ENCODE measurements at places on chromosomes 5 and 9.

GRCh38 chr5:157549283-157549629 is 26.3 kb downstream of the ADAM19 start:
- DNase-seq = no peak

DNA sequence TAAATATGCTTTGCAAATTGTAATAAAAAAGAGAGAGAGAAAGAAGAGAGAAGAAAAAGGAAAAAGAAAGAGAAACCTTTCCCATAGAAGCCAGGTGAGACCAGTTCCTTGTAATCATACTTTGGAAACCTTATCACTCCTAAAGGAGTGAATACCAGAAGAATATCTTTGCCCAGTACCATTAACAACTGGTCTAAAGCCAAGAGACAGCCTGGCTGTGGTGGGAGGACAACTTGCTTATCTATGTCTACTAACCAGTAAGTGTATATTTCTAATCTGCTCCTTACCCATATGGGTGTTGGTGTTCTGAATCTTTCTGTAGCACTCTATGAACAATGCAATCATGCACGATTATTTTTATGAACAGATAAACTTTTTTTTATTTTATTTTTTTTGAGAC is 10.5 kb upstream of the TXN start:
- no peak for DNase-seq

- DNase-seq = no peak
Measured at GRCh38 chr5:167623354-167623753, 668.1 kb upstream of the WWC1 start.

DNA sequence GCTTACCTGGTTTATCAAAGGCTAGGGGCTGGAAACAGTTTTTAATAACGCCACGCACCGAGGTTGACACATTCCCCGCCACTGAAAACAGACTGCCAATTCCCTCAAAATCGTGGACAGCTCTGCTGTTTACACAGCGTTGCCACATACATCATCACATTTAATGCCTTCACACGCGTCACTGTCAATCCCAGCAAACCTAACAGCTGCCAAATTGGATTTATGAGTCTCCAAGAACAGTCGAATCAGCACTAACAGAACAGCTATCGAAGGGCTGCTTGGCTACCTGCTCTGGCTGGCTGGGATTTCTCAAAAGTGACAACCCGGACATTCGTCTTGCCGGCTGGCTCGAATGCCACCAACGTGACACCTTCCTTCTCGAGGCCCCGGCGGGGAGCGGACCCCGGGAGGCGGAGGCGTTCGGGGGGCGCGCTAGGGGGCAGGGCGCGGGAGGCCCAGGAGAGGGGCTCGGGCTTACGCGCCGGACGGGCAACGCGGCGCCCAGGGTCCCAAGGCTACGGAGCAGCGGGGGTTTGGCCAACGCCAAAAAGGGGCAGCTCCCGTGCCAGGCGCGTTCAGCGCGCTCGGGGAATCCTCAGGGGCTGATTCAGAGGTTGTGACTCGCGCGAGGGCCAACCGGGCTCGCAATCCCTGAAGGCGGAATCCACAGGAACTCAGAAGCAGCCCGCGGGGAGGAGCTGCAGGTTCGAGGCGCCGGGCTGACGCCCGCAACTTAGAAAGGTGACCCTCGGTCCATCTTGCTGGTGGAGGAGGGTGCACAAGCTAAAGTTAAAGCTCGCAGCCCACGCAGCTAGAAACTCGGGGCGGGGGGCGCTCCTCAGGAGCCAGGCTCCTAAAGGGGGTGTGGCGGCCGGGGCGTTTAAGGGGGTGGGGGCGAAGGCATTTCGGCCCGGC is 1.2 kb downstream of the CDC14B start:
- peak; percentile 27 for DNase-seq

- DNase-seq = no peak
Measured at GRCh38 chr5:173242079-173242478, 7.1 kb upstream of the NKX2-5 start.

GRCh38 chr5:83003791-83004190 is 73.4 kb downstream of the TMEM167A start:
- DNase-seq = no peak

GRCh38 chr5:13003457-13003856 is 941.0 kb downstream of the DNAH5 start:
- DNase-seq = peak; percentile 59

DNA sequence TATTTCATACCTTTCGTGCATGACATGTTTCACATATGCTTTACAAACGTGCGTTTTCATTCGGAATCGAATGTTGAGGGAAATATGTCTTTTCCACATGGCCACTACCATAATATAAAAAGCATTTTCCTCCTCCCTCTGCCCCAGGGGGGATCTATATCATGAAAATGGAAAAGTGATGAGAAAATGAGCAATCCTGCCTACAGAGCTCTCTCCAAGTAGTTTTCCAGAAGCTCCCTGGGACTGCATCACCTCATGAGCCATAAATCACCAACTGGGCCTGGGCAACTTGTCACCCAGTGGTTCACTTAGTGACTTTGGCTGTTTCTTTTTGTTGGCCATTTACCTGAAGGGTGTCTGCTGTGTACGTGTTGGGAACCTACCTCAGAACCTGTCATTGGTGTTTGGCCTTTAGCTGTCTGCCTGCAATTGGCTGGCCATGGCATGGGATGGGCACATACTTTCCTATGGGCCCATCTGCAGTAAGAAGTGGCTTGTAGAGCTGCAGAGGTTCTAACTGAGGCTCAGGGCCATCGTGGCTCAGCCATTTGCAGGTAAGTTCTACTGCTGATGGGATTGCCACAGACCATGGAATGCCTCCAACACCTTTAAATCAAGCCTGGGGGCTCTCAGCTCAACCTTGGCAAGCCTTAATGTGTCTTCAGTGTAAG is 9.5 kb upstream of the TIFAB start:
- no peak for DNase-seq

DNA sequence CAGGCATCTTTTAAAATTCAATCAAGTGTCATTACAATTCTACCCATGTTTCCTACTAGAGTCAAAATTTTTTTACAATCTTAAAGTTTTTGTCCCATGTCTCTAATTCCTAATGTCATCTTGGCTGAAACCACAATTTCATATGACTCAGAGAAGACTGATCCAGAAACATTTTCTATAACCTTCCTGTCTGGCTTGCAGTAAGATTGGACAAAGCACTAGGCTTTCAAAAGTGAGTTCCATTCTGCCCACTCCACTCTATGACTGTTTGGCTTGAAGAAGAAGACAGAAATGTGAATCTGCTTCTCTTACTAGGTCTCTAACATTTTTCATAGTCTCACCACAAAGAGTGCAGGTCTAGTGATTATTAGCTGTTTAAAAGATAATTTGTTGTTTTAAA is 88.8 kb downstream of the NR3C1 start:
- DNase-seq = no peak

DNA sequence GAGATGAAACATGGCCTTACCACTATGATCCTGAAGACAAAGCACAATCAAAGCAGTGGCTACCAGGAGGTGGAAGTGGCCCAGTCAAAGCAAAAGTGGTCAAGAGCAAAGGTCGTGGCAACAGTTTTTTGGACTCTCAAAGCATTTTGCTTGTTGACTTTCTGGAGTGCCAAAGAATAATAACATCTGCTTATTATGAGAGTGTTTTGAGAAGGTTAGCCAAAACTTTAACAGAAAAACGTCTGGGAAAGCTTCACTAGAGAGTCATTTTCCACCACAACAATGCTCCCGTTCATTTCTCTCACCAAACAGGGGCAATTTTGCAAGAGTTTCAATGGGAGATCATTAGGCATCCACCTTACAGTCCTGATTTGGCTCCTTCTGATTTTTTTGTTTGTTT is 33.6 kb upstream of the MAMDC2 start:
- DNase-seq = no peak

GRCh38 chr5:134563962-134564361 is 38.5 kb downstream of the JADE2 start:
- DNase-seq = no peak

DNA sequence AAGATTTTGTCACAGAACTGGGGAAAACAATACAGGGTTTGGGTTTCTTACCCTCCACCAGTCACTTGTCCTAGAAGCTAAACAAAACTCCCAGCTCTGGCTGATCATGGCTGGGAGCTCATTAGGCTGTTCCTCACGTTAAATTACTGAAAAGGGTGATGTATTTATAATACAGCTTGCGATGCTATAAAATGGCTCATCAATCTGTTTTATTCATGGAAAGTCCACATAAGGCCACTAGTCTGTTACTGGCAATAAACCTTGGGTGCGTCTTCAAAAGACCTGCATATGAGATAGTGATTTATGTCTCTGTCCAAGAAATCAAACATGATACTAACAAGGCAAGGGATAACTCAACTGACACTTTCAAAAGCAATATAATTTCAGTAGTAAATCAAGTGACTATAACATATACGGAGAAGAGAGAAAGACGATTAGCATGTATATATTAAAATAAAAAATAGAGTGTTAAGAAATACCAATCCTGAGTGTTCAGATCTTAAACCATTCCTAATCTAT is 219.0 kb downstream of the BNC2 start:
- DNase-seq = no peak

DNA sequence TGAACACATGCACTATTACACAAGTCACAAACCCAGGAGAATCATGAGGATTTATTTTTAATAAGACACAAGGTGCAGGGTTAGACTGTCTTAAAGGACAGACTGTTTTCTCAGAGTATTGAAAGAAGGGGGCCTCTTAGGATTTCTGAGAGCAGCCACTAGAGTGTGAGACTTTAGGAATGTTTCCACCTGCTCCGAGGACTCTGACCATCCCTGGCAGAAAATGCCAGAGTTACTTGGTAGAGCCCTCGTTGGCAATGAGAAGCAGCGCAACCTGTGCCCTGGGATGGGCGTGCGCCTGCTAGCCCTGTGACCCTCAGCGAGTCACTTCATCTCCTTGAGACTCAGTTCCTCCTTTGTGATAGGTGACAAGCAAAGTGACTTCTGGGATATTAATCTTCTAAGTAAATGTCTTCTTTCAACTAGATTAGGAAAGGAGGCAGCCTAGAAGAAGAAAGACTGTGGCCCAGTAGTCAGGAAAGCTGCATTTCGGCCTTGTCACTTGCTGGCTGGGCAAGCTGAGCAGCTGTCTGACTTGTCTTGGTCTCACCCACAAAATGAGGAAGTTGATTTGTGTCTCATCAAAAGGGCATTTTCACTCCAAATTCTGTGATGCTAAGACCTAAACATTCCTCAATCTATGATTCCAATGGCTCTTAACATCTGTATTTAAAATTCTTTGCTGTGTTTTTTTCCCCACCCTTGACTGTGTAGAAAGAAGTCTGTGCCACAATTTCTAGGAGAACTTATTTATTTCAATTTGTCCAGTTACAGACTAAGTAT is 60.5 kb downstream of the PTCD2 start:
- DNase-seq = no peak

- DNase-seq = no peak
Measured at GRCh38 chr9:84031534-84031933, 50.9 kb downstream of the RMI1 start.
